Ascending aorta (tissue), 2 donors: ENCODE measurements at places on chromosomes 3 and 15.

GRCh38 chr3:34837848-34838741 is 801.2 kb upstream of the ARPP21 start:
- no peak for DNase-seq

GRCh38 chr15:79067969-79068368 is 22.6 kb downstream of the RASGRF1 start:
- DNase-seq = no peak

GRCh38 chr15:84649706-84650105 is 4.4 kb downstream of the WDR73 start:
- no peak for DNase-seq

DNA sequence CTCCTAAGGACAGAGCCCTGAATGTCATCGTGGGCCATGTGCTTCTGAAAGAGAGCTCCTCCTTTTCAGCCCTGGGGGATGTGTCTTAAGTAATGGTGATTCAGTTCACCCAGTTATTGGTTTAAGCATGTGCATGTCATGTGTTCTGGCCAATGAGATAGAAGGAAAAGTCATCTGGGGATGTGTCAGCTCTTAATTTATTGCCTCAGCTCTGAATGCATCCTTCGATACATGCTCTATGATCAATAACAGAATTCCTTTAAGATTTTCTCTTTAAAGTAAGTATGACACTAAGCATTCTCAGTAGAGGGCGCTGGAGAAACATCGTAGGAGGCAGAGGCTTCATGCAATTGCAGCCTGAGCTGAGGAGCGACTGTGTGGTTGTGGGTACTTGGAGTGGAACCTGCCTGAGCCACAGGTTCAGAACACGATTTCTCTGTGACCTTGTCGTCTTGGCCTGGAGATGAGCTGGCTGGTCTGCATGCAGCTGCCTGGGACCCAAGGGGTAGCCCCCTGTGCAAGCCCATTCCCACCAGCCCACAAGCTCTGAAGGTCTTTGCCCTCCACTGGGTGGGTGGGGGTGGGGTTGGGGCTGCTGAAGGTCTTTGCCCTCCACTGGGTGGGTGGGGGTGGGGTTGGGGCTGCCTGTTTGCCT is 69.5 kb downstream of the C3orf38 start:
- DNase-seq = no peak

DNA sequence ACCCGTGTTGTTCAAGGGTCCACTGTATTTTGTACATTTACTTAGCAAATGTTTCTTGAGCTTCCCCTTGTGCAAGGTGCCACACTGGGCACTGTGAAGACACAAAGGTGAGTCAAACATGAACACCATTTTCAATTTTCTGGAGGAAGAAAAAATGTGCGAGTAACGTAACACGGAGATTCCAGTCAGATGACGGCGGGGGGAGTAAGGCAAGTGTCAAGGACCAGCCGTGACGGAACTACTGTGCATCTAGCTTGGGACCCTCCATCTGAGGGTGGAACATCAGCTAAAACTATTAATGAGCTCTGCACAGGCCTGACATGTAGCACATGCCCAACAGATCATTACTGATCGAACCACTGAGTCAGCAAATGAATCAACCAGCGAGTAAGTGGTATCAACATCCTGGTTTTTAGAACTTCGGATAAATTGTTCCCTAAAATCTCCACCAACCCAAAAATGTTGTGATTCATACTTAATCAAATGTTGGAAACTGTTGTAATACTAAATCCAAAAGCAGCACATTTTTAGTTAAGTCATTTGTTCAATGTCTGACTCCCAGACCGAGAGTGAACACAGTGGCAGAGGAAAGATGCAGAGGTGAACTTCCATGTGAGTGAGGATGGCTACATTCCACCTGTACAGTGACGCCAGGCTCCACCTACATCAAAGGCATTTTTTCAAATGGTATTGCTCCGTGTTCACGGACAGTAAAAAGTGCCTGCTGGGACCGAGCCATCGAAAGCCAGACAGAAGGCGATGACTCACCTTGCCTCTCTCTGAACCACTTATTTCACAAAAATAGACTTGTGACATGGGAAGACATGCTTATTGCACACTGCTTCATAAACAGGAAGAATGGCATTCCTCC is 172.2 kb downstream of the ATP10A start:
- peak; percentile 78 for DNase-seq

DNA sequence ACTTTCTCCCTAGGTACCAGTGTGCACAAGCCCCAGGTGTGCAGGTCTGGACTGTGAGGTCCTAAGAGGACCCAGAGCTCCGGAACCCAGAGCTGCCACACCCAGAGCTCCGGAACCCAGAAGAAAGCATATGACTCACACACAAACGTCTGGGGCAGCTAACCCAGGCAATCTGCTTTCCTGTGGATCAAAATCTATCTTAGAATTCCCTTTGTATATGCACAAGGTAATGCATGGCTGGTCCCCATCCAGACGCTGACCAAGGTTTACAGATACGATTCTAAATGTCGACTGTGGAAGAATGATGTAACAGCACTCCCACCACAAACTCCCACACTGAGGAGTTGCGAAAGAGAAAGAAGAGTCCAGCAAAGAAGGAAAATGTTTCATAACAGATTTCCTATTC is 15.7 kb downstream of the KCNMB2 start:
- no peak for DNase-seq

- no peak for DNase-seq
These were observed 139.6 kb downstream of the TMCO5A start for GRCh38 chr15:38074029-38074428.

DNA sequence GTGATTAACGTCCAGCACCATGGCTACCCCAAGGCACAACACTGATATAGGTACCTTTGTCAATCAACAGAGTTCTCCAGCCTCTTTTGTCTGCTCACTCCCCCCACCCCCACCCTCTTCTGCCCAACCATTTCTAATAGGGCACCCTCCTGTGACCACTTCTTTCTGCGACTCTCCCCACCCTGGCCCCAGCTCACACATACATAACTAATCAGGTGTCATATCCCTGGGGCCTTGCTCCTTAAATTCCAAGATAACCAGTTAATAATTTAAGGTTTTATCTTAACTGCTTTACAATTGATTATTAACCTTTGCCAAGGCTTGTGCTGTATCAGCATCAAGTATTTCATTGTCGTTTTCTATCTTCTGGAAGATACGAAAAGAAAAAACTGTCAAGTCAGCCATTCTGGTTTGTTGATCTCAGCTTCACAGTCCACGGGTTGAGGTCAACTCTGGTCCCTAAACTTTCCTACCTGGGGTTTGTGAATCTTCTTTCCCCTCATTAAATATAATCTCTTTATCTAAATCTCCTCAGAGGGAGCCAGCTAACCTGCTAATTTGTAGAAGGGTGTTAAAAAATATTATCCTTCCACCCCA is 27.3 kb upstream of the SLC28A2 start:
- no peak for DNase-seq

DNA sequence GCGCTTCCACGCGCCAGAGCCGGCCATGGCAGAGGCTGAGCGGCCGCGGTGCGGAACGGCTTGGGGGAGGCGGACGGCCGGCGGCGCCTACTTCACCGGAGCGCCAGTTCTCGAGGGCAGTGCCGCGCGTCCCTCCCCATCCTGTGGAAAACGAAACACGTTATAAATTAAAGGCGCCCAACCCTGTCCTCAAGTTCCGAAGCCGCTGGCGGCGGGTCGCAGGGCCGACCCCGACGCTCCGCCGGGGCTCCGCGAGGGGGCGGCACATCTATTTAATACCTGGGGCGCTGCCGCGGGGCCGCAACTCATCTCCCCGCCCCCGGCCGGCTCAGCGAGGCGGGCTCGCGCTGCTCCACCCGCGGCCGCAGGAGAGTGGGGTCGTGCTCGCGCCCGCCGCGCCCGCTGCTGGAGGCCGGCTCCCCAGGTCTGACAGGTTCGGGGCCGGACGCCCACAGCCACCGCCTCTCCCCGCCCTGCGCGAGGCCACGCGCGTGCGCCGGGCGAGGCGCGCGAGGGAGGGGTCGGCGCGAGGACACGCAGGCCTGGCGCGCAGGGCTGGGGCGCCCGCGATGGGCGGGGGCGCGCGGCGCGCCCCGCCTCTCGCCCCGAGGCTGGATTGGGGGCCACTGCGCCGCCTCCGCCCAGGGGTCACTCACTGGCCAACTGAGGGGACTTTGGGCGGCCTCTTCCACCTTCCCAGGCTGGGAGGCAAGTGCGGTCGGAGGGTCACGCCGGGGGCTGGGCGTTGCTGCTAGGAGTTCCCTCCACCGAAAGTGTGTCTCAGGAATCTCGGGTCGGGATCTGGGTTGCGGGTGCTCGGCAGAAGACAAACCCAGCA is at the start of gene SLC30A4:
Gene SLC30A4 (minus strand): TSS at position 428 of the 838 bp plus-strand sequence. CDS start 401 bp downstream, at position 27.
- DNase-seq = peak; percentile 84
